NCI-H2081 treated with DMSO at 0.1 percent for 48 hours (cell line): ENCODE measurements at places on chromosomes 6 and 20.

DNA sequence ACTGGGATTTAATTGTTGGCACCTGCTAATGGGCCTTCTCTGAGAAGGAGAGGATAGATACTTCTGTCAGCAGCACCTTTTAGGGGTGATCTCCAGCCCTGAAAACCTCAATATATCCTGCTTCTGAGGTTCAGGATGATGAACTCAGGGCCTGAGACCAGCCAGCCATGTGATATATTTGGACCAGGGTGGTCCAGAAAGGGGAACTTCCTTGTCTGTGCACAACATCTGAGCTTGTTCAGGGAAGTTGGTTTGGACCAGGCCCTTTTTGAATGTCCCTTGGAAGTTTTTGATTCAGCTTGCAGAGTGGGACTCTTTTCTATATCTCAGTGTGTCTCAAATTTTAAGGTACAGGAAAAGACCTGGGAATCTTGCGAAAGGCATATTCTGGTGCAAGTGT, 85.8 kb downstream of the GFRA4 start:
- no peak for DNase-seq

- DNase-seq, result no peak
Measured at GRCh38 chr20:46820682-46821081, 74.0 kb upstream of the EYA2 start.

DNA sequence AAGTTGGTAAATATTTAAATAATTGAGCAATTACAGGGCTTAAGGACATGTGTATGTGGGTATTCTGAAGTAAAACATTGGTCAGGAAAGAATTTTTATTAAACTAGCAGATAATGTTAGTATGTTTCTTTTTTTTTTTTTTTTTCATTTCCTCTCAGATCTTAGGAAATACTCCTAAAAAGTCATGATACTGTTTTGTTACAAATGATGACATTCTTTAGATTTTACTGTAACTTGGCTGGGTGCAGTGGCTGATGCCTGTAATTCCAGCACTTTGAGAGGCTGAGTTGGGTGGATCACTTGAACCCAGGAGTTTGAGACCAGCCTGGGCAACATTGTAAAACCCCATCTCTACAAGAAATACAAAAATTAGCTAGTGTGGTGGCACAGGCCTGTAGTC, 41.5 kb downstream of the CDC40 start:
- DNase-seq, result no peak

- DNase-seq, result no peak
Measured at GRCh38 chr6:128494440-128494839, 26.0 kb downstream of the PTPRK start.

- DNase-seq, result no peak
Measured at GRCh38 chr20:62063315-62063980, 2.2 kb downstream of the TAF4 start.

- DNase-seq, result no peak
Measured at GRCh38 chr20:3183896-3184612, 10.7 kb upstream of the LZTS3 start.

- no peak for DNase-seq
Measured at GRCh38 chr20:56940466-56940865, 311.4 kb downstream of the TFAP2C start.

GRCh38 chr6:118935978-118936703, 1.2 kb upstream of the MCM9 start:
- no peak for DNase-seq

GRCh38 chr20:59001068-59001448, 6.0 kb downstream of the CTSZ start:
- no peak for DNase-seq

GRCh38 chr20:59829054-59829785, 104.2 kb downstream of the SYCP2 start:
- no peak for DNase-seq

DNA sequence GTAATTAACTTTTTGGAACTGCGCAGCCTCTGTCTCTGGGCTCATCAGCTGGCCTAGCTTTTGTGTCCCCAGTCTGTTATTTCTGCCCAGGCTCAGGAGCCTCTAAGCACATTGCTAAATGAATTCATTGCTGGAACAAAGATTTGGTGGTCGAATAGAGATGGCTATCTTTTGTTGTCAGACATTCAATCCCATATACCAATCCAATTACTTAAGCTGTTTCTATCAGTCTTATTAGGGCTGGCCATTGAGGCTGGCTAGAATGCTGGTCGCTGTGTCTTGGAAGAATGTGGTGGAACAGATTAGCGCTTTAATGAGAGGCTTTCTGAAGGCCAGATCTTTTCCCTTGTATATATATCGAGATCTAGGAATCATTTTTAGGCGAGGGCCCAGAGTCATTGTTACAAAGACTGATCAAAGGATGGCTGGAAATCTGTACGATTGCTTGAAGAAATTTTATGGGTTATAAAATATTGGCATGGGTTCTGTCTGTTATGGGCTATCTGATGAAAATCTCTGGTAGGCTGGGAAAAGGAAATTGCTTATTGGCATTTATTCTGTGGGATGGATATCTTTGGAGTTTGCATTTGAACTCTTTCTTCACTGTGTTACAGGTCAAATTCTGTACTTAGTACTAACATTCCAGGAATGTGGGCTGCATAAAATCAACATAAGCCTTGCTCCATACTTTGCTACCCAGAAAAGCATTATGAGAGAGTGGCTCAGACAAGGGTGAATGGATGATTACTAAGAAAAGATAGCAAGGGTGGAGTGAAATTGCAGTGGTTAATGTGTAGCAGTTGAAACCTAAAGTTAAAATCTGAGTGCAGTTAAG, 34.8 kb upstream of the JAG1 start:
- DNase-seq, result no peak

DNA sequence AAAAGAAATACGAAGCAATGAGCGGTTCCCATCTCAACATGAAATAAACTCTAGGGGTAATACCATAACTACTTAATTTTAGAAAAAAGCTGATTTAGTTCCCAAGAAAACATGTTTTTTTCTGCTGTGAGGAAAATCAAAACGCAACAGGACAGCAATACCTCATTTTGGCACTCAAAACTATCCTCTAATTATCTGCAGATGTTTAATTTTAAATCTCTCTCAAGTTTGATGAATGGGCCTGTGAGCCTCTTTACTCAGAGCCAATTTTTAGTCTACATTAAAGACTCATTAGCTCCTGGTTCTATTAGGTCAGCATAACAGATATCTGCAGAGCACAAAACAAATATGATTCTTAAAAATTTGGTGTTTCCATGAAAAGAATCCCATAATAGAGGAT, 28.1 kb downstream of the RNF24 start:
- no peak for DNase-seq

- DNase-seq, result no peak
Measured at GRCh38 chr6:13508711-13509705, 21.6 kb upstream of the GFOD1 start.

- DNase-seq, result no peak
Measured at GRCh38 chr6:2562721-2563451, 187.8 kb downstream of the MYLK4 start.

- DNase-seq, result no peak
Measured at GRCh38 chr6:29490055-29490454, 2.3 kb upstream of the MAS1L start.

- no peak for DNase-seq
Measured at GRCh38 chr20:24694727-24695528, 225.5 kb downstream of the SYNDIG1 start.

DNA sequence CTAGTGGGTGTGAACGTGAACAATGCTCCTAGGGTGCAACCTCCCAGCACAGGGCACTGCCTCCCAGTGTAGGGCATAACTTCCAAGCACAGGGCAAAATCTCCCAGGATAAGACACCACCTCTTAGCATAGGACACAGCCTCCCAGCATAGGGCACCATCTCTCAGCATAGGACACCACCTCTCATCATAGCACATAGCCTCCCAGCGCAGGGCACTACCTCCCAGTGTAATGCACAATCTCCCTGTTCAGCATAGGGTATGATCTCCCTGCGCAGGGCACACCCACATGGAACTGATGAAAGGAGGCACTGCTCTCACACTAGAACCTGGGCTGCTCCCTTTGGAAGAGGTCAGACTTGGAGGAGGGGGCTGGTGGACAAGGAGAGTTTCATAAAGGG, 21.3 kb upstream of the CST1 start:
- no peak for DNase-seq

DNA sequence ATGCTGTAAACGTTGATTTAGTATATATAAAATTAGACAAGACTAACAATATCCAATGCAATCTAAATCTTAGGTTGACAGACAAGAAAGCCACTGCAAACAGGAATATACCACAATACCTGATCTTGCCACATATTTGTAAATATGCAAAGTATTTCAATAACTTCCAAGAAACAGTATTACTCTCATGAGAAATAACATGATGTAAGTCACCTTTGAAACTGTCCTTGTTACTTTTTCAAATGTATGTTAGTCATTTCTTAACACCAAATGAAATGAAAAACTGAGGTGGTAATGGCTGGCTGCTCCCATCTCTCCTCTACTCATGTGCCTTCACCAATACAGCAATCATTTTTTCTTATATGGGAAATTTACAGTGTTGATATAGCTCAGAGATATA, 118.7 kb downstream of the ATG5 start:
- no peak for DNase-seq

GRCh38 chr6:42742116-42742894, 3.6 kb downstream of the TBCC start:
- peak; percentile 79 for DNase-seq

GRCh38 chr6:149452037-149452939, 32.5 kb downstream of the ZC3H12D start:
- DNase-seq, result no peak

DNA sequence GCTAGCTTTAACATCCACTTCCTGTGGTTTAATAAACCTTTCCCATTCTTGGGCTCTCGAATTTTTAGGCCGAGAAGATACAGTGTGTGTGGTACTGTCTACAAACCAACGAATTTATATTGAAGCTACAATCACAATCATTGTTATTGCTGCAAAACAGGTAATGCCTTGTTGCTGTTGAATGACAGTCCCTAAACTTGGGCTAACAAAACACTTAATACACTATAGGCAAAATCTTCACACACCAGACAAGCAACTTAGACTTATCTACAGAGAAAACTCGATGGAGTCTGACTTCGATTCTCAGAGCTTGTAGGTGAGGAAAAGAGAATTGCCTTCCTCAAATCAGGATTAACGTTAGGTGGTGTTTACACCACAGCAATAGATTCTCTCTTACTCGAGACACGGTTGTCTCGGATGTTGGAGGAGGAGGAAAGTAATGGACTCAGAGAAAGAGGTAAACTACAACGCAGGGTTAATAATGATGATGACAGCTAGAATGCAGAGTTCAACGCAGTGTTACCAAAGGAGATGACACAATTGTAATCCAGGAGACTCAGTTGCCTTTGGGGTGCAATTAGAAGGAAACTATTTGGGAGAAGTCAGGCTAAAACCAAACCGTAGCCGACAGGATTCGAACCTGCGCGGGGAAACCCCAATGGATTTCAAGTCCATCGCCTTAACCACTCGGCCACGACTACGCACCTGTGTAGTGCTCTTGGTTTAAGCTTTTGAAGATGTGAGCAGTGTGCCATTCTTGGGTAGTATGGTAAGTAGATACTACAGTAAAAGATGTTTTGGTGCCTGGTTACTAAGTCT, 32.5 kb upstream of the ZNF184 start:
- no peak for DNase-seq

DNA sequence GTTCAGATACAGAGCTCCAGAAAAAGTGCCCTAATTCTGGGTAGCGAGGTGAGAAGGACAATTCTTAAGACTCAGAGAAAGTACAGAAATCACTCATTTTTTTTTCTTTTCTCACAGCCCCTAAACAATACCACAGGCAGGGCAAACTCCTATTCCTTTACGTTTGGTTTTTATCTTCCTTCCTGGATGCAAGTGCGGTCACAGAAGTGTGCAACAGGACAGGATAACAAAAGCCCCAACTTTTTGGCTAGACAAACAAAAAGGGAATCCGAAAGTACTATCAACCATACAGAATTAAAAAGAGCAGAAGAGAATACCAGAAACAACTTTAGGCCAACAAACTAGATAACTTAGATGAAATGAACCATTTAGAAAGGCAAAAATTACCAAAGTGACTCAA, 18.4 kb upstream of the BEND6 start:
- no peak for DNase-seq

DNA sequence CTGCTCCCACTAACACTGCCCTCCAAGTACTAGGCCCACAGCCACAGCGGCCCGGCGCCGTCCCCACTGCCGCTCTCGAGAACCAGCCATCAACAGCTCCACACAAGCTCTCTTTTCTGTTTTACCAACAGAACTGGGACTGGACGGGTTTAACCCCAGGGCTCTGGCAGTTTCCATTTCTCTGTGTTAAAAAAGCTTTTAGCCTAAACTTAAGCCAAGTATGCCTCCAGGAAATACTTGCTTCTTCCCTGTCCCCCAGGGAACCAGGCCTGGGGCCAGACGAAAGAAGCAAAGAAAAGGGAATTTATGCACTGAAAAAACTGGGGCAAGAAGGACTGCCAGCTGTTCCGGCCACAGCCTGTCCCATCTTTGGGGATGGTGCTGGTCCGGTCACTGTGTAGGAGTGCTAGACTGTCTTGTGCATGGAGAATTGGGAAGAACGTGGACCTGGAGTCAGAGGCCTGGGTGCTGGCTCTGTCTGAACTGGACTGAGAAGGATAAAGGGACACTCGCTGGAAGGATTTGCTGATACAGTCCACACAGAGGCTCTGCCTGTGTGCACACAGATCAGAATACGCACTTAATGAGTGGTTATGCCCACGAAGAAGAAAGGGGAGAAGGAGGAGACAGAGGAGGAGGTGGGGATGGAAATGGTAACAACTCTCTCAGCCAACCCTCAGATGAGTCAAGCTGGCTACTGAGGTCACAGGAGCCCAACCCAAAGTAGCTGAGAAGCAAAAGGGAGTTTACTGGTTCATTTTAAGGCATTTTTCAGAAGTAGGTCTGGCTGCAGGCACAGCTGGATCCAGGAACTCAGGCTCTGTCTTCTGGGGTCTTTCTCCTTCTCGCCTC, 254.4 kb upstream of the PMEPA1 start:
- no peak for DNase-seq

GRCh38 chr20:55500130-55500529, 505.2 kb downstream of the CBLN4 start:
- no peak for DNase-seq

DNA sequence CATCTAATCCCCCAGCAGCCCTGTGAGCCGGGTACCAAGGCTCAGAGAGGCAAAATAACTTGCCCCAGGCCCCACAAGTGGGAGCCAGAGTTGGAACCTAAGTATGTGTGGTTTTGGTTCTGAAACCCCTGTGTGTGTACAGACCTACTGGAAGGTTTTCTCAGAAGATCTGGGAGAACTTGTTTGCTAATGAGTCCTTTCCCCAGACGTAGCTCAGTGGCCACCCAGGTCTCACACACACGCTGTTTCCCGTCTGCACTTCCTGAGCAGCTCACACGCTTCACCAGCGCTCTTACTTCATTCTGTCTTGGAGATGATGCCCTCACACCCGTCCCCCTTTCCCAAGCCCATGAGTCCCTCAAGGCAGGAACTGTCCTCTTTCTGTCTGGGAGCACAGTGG, 8.2 kb downstream of the CCN5 start:
- DNase-seq, result no peak
